ENCODE measurements at places on chromosomes 1 and 21.

GRCh38 chr1:241632987-241633386 is 7.2 kb downstream of the CHML start:
- DNase-seq: no peak

DNA sequence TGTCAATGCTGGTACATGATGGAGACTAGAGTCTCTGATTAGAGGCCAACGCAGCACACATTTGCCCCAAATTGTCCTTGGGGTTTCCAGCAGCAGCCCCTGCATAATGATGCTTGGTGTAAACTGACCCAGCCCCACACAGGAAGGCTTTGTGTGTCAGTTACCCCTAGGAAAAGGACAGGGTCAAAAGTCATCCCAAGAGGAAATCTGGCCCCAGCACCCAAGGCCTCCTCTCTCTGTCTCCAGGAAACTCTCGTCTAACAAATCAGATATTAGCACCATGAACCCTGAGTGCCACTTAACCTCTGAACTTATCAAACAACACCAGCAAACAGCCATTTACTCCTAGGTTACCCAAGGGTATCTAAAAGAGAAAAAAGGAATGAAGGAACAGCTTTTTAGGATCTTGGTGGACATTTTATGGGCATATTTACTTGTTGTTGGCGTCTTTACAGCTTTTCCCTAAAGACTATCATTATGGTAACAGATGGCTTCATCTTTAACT is 84.5 kb downstream of the PSMG1 start:
- DNase-seq: no peak

DNA sequence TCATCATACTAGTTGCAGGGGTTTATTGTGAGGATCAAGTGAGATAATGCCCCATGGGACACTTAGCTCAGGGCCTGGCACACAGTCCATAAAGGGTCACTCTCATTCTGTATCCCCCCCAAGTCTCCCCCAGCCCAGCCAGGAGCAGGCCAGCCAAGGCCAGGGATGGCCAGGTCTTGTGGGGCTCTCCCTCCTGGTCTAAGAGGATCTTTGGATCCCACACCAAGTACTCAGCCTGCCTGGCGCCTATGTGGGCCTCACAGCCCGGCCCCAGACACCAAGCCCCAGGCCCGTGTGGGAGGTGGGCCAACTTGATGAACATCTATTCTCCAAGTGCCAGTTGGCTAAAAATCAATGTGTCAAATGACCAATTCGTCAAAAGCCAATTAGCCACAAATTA is 117.8 kb downstream of the GLIS1 start:
- peak; percentile 86 for DNase-seq

DNA sequence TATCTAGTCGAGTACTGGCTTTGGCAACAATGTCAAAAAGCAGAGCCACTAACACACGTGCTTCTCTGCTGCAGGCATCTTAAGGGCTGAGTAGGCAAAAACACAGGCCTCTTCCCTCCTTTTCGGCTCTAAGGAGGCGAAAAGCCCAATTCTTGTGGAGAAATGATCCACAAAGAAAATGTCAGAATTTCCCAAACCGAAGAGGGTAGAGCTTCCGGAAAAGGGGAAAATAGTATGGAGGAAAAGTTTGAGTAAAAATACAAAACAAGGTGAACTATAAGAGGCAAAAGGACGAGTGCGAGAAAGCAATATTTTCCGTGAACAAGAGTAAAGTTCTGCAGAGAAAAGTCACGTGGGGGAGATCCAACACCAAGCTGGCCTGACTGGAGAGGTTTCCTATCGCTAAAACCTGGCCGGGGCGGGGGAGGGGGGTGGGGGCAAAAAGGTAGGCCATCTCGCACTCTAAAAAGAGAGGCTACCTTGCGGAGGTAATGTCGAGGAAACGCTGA is 551 bp downstream of the ZRANB2 start:
- no peak for DNase-seq

GRCh38 chr1:230760360-230760827 is 13.2 kb downstream of the CAPN9 start:
- DNase-seq: peak; percentile 67

DNA sequence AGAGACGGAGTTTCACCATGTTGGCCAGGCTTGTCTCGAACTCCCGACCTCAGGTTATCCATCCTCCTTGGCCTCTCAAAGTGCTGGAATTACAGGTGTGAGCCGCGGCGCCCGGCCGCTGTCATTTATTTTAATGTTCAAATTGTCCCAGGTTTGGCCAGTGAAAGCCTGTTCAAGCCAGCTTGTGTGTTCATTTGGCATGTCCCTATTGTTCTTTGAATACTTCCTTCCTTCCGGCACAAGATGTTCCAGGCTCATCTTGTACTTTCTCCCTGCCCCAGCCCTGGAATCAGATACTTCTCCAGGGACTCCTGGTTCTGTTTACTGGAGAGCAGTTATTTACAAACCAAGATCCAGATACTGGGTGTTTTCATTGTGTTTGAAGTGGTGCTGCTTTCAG is 37.0 kb downstream of the ZBTB8B start:
- DNase-seq: no peak

GRCh38 chr21:36825658-36826057 is 126.7 kb downstream of the SIM2 start:
- no peak for DNase-seq

DNA sequence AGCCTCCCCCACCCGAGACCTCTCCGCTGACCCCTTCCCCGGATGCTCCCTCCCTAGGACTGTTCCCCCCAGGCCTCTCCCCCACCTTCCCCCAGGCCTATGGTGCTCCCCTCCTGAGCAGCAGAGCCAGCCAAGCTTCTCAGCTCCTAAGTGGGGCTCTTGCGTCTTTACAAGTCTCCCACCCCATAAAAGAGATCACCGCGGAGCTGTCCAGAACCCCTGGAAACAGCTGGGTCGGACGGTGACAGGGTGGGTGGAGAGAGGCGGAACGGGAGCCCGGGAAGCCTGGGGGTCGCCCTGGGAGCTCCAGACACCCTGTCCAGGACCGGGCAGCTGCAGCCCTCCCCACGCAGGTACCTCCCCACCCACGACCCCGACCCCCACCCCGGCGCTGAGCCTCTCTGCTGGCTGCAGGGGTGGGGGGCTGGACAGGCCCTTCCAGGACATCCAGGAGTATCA is 61.2 kb downstream of the WNT9A start:
- DNase-seq: peak; percentile 75

DNA sequence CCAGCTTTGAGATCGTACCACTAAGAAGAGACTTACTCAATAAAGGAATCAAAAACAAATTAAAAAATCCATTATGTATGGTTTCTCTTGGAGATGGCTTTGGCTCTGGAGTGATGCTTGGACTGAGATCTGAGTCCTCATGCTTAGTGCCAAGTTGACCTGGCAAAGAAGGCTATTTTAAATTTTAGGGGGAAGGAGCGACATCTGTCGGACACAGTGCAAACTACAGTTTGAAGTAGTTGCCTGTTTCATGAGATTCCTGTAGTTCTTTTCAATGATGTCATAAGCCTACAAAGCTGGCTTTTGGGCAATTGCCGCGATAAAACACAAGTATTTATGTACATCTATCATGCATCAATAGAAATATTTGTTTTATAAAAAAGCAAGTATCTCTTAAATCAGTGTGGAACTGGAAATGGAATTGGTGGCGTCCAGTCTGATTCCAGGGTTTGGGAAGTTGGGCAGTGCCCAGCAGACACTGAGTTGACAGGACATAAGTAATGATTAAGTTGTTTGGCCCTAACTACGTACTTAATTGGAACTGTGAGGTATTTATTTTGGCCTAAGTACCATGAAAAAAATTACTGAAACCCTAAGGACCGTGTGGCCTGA is 50.0 kb downstream of the TBCE start:
- DNase-seq: no peak

GRCh38 chr1:212814537-212815334 is 23.0 kb downstream of the TATDN3 start:
- DNase-seq: no peak

DNA sequence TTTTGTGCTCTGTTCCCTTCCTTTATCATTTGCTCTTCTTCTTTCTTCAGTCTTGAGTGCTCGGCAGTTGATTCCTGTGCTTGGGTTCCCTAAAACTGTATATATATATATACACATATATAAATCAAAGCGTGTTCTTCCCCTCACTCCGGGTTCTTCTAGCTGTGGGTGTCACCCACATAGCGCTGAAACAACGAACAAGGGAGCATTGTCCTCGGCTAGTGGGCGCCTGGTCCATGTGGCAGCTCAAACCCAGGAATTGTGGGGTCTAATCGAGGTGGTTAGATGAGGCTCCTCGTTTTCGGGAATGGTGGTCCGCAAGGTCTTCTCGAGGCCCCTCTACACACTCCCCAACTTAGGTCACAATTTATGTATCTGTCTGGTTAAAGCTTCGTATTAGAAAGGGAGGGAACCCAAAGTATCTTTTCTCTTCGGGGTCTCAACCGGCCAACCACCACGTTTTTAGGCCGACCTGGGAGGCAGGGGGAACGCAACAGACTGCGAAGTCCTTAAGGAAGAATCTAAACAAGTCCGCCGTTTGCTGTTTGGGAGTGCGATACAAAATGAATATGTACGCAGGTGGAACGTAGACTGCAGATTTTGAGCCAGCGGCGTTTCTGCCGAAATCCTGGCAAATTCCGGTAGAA is 504 bp upstream of the SDHC start:
- DNase-seq: no peak

DNA sequence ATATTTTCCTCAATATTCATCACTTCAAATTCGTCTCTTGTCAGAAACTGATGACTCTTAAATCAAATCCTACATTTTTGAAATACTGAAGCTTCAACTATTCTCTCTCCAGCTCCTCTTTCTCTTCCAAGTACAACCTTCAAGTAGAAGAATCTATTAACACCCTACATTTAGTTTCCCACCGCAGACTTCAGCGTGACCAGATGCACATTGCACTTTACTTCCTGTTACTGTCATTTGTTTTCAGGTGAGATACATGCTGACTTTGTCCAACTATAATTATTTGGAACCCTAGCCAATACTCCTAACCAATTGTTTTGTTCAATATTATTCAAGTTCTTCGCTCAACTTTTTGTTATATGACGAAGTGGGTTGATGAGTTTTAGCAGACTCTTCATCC is 116.0 kb downstream of the MRPL39 start:
- DNase-seq: no peak

DNA sequence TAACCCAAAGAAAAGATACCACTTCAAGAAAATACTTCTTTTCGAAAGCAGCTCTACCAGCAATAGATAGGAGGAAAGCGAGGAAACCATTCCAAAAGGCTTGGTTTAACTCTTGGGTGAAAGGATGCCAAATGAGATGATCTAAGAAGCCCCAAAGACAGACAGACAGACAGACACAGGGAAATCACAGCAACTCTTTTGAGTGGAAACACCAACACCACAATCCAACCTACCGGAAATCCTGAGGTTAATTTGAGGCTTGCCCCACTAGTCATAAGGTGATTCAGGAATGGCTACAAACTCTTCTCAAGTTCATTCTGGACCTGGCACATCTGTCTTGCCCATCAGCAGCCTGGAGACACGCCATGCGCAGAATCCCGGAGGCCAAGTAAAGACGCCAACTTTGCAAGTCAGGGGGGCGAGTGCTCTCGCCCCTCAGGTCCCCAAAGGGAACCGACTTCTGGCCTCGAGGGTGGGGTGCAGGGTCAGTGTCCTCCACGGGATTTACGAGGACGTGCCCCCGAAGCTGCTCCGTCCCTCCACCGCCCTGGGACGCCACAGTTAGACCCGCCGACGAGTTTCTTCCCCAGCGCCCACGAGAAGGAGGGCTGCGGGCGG is 778 bp downstream of the EVI5 start:
- DNase-seq: no peak

- no peak for DNase-seq
Measured at GRCh38 chr1:210293171-210293607, 35.5 kb upstream of the HHAT start.

GRCh38 chr1:69952676-69953075 is 252.7 kb downstream of the LRRC40 start:
- DNase-seq: no peak

DNA sequence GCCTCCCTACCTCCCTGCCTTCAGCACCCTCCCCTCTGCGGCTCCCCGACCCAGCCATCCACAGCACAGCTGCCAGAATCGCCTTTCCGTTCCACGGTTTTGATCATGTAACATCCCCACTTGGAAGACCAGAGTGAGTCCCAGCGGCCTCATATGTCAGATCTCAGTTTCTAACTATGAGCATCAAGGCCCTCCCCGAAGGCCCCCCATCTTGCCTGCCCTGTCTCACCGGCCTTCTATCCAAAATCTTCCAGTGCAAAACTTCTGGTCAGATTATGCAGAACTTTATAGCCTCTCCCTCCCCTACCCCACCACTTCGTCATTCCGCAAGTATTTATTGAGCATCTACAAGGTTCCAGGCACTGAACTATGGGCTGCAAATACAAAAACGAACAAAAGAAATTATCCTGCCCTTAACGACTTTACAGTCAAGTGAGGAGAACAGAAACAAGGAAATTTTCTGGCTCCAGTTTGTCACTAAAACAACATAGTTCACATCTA is 20.3 kb upstream of the LMX1A start:
- no peak for DNase-seq
